ENCODE measurements at places on chromosomes 16 and 17.
A peak's percentile ranks its signal among the peaks of the same experiment; 100 is the strongest.

- no peak for DNase-seq
These were observed 52.1 kb upstream of the BPTF start for GRCh38 chr17:67773246-67773645.

DNA sequence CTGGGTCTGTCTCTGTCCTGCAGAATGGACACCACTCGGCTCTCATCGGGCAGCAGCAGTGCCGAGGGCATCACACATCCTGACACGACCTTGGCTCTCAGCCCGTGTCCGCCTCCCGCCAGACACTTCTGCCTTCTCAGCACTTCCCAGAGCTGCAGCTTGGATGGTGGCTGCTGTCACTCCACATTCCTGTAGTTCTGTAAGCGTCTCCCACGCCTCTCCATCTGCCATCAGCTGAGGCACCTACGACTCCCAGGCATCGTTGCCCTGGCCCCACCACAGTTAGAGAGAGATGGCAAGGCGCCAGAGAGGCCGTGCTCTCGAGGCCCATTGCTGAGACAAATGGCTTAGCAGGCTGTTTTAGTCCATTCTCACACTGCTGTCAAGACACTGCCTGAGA, 195.9 kb upstream of the CHMP6 start:
- DNase-seq = no peak

GRCh38 chr16:28277537-28278388, 14.6 kb upstream of the SBK1 start:
- peak; percentile 53 for DNase-seq

DNA sequence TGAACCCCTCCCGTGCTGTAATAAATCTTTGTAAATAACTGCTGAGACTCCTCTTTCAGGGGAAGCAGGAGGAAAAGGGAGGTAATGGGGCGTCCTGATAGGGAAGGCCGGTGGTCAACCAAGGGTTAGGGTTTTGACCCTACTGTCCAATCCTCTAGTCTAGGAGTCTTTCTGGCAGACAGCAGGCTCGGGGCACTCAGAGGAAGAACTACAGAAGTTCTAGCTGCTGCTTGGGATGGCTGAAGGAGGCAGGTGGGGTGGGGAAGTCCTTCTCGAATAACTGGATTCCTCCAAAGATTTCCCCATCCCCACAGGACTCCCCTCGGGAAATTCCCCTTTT, 387 bp upstream of the STARD3 start:
- no peak for DNase-seq

DNA sequence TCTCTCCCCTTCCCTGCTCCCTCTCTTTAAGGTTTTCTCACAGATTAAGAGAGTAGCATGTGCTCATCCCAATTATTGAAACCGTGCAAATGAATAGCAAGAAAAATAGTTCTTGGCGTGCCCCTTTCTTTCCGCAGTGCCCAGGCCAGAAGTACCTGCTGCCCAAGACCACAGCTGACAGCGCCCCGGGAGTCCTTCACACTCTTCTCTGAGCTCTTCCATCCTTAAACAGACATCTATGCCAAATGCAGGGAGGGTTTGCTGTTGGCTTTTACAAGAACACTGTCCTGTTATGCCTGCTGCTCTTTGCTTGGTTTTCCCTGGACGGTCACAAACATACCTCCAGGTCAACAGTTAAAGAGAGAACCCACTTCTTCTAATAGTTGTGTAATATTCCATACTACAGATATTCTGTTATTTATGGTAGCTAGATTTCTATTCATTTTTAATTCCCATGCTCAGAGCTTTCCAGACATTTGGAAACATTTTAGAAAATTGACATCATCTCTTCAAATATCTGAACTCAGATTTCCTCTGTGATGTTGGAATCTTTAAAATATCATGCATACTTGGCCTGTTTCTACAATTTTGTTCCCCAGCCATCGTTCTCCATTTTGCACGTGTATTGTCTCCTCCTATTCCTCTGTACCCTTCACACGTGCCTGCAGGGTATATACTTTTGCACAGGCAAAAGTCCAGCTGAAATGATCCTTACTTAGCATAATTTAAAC, 416.7 kb downstream of the WWOX start:
- no peak for DNase-seq

- no peak for DNase-seq
These were observed 64.0 kb downstream of the MED13 start for GRCh38 chr17:62001105-62001504.
